ENCODE measurements at places on chromosomes 5 and 9.

GRCh38 chr5:134511796-134512660, 13.4 kb upstream of the JADE2 start:
- peak; percentile 35 for DNase-seq

DNA sequence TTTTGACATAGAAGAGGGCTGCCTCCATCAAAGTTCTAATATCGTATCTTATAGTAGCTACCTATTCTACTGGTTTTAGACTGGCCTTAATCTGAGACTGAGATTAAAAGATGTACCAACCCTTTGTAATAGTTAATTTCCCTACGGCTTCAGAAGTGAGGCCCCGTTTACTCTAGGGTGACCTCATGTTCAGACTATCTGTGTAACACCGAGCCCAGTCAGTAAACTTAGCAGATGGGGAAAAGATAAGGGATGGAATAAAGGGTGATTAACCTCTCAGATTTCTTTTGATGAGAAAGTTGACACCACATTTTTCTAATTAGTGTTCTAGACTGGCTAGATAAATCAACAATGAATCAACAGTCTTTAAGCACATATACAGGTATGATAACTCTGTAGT, 283.1 kb downstream of the KCTD16 start:
- no peak for DNase-seq

DNA sequence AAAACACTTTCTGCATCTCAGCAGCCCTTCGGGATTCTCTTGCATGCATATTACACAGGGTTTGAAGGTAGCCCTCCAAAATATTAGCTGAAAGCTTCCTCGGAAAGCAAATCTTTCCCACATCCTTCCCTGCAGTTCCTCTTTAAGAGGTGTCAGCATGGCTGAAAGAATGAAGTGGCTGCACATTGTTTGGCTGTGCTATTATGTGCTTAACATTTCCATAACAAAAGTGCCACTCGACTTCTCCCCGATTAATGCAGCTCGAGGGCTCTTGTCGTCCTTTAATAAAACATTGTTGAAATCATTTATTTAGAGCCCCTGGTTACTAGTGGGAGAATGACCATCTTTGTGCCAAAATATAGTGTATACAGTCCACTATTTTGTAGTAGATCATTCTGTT, 6.5 kb downstream of the GAS1 start:
- no peak for DNase-seq

DNA sequence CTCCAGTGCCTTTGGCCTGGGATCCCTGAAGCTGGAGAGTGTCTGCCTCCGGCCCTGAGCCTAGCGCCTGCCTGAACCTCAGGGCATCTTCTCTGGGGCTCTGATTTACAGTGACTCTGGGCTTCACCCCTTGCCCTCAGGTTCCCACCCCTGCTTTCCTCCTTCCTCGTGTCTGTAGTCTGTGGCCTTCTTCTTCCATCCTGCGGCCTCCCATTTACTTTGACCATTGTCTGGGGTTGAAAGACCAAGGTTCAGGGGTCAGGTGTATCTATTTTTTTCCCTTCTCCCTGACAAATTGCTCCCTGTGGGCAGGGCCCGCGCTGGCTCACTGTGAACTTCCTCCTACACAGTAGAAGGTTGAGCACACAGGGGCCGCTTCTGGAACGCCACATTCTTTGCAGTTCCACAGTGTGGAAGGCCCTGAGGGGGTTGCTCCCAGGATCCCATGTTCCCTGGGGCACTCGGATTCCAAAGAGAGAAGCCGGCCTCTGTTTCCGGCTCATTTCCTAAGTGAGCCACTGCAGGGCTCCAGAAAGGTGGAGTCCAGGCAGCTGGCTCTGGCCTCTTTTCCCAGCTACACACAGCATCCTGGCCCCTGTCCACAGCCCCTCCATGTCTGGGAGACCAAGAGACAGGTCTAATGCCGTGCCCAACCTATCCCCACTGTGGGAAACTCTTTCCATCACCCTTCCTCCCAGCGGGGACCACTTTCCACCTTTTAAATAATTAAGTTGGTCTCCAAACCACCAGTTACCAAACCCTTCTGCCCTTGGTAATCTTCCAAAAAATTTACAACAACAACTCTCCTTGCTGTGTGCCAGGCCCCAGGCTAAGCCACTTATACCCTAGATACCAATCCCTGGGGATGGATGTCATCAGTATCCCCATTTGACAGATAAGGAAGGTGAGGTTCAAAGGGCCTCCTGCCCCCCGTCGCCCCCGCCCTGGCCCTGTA, 140.3 kb upstream of the IER5L start:
- no peak for DNase-seq

- no peak for DNase-seq
Measured at GRCh38 chr5:157165668-157166067, 396 bp downstream of the GARIN3 start.

- no peak for DNase-seq
Measured at GRCh38 chr5:41793141-41793770, 77.0 kb downstream of the OXCT1 start.

DNA sequence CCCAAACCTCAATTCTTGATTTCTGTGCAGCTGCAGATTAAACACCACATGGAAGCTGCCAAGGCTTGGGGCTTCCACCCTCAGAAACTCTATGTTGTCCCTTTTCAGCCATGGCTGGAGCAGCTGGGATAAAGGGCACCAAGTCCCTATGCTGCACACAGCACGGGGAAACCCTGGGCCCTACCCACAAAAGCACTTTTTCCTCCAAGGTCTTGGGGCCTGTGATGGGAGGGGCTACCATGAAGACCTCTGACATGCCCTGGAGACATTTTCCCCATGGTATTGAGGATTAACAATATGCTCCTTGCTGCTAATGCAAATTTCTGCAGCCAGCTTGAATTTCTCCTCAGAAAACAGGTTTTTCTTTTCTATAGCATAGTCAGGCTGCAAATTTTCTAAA, 41.8 kb upstream of the CDH9 start:
- DNase-seq, result no peak

GRCh38 chr9:9942764-9943424, 669.9 kb downstream of the PTPRD start:
- peak; percentile 22 for DNase-seq

GRCh38 chr5:78961743-78962142, 23.4 kb downstream of the ARSB start:
- DNase-seq, result no peak

DNA sequence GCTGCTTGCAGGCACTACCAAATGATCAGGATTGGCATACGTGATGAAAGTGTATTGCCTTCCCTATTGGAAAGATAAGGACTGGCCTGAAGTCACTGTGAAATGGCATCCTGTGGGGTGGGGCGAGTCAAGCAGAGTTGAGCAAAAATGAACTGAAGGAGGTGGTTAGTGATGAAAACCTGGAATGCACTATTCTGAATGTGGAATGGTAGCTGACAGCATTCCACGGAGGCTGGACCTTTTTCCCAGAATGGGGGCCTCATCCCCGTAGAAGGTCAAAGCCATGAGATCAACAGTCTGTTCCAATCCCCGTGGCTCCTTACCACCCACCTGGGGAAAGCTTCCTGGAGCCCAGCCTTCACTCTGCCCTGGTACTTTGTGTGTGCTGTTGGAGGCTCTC, 37.7 kb downstream of the ASS1 start:
- no peak for DNase-seq

DNA sequence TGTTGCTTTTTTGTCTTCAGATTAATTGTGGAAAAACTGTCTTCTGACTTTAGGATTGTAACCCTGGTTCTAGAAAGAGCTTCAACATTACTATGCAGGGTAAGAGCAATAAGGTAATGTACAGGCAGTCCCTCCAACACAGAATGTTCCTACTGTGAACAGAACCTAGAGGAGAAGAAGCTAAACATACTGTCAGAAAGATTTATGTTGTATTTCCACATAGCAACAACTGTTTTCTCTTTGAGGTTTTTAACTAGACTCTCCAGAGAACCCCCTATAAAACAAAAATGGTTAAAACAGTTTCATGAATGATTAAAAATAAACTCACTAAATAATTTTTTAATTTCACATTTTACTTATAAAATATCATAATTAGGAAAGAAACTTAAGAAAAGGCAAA, 64.3 kb upstream of the NAA35 start:
- DNase-seq, result no peak

- DNase-seq, result no peak
Measured at GRCh38 chr5:5572976-5573797, 150.7 kb downstream of the ICE1 start.

DNA sequence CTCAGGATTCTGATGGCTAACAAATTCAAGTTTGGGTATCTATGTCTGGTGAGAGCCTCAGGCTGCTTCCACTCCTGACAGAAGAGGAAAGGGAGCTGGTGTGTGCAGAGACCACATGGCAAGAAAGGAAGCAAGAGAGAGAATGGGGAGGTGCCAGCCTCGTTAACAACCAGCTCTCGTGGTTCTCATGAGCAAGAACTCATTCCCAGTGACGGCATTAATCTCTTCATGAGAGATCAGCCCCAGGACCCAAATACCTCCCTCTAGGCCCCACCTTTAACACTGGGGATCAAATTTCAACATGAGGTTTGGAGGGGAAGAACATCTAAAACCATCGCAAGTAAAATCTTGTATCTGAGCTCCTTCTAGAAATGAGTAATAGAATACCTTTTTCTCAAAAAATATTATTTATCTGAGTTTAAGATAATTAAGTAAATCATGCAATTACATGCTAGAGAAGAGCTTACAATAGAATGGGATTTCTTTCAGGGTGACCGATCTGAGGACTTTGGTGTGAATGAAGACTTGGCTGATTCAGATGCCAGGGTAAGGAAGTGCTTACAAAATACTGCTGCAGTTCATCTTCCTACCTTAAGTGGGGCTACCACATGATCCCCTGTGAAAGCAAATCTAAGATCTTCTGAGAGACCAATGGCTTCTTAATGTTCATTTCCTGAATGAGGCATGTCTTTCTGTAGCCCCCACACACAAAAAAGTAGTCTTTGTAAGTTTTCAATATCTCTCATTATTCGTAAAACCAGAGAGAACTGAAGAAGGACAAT, 11.5 kb downstream of the ANXA1 start:
- no peak for DNase-seq

DNA sequence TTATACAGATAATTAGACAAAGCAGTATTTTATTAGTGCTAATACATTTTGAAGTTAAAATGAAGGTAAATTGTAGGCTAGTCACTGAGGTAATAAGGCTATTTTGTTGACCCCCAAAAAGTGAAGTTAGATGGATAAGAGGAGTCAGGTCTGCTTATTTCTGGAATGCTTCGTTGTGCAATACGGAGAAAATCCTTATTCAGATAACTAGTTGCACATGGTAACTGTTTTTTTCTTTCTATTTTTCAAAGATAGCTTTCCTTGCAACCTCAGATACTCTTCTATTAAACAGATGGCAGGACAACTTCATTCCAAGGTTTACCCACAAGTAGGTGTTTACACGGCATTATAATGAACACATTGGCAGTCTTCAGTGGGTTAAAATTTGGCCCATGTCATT, 101.1 kb downstream of the TMEM174 start:
- DNase-seq, result no peak

Measured in RWPE1 (cell line).